Hindlimb muscle (tissue), 1 donor: ENCODE measurements at places on chromosomes 6 and 20.

GRCh38 chr20:44334306-44334705 lies 2.5 kb upstream of the R3HDML start:
- no peak for DNase-seq

DNA sequence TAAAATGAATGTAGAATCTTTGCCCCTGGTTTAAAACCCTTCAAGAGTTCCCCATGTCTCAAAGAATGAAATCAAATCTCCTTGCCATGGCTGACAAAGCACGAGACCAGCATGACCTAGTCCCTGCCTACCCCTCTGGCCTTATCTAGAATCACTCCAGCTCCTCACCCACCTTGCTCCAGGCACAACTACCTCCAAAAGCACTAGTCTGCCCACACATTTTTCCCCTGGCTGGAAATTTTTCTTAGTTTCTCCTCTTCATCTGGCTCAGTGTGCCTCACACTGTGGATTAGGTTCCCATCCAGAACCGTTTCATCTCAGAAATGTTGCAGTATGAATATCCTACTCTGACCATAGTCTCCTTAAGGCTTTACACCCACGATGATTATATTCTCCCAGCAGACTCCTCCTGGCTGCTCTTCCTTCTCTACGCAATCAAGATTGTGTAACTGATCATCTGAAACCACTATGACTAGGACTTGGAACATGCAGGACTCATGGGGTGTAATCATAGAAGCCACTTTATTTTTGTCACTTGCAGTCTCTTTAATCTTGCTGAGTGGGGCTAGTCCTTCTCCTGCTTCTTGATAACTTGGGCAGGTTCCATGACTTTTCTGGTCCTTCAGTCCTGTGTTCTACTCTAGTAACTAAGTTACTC lies 7.8 kb upstream of the MRS2 start:
- DNase-seq, result no peak

- DNase-seq, result no peak
These were observed 5.7 kb downstream of the SPEF1 start for GRCh38 chr20:3775457-3776108.

- DNase-seq, result no peak
These were observed 1.3 kb upstream of the CDKN1A start for GRCh38 chr6:36677059-36677749.

- DNase-seq, result no peak
These were observed 44.8 kb upstream of the GTSF1L start for GRCh38 chr20:43771503-43772190.

GRCh38 chr6:9138936-9139335 lies 703.6 kb upstream of the SLC35B3 start:
- DNase-seq, result no peak

- no peak for DNase-seq
These were observed 174.8 kb upstream of the SUPT3H start for GRCh38 chr6:45552536-45552935.

DNA sequence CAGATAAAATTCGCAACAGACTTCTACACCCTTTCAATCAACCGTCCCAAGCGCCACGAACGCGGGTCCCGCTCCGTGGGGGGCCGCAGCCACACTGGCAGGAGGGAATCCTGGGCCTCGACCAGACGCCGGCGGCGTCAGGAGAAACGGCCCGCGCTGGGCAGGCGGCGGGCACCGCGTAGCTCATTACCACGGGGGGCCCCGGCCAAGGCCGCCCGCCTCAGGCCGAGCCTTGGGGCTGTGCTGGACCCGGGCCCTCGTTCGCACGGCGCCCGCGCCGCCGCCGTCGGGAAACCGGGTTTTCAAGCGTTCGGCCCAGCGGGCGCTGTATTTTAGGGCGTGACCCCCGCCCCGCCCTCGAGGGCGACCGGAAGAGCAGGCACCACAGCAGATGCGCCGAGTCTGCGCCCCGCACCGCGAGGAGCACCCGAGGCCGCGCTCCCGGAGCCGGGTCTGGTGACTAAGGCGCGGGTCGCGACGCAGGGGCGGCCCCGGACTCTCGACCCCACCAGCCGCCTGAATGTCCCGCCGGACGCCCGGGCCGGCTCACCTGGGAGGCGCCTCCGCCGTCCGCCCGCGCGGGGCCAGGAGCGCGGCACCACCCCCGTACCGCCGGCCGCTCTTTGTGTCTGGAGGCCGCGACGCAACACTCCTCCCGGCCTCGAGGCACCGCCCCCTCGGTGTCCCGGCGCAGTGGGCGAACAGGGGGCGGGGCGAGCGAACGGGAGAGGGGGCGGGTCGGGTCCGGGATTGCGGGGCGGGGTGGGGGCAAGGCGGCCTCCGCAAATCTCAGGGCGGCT lies at the start of gene NINL:
Gene NINL (minus strand): TSS at position 627 of the 800 bp plus-strand sequence. CDS start 58,944 bp downstream, outside the sequence.
- peak; percentile 74 for DNase-seq

DNA sequence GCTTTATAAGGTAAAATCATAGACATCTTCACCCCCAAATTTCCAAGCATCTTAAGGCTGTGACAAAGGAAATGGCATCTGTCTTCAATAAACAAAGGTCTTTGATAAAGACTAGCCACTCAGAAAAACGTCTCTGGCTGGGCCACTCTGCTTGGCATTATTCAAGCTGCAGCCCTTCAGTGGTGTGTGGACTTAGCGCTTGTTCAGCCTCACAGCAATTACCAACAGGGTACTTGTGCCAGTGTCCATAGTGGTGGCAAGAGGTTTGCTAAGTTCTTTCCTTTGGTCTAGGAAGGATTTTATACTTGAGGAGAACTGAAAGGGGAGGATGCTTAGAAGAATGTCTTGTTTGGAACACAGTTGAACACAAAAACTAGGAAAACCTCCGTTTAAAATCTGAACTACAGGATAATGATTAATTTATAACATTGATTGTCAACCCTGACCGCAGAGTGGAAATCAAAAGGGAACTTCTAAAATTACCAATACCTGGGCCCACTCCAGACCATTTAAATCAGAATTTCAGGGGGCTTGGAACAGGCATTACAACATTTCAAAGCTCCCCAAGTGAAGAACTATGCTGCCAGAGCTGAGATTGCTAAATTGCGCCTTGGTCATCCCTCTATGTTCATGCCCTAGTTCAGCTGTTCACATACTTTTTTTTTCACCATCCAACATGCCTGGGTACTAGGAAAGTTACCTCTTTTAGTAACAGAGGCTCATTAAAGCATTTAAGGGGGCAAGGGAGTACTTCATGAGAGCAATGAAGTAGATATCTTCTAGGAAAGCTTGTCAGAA lies 378.5 kb downstream of the FRK start:
- DNase-seq, result no peak

DNA sequence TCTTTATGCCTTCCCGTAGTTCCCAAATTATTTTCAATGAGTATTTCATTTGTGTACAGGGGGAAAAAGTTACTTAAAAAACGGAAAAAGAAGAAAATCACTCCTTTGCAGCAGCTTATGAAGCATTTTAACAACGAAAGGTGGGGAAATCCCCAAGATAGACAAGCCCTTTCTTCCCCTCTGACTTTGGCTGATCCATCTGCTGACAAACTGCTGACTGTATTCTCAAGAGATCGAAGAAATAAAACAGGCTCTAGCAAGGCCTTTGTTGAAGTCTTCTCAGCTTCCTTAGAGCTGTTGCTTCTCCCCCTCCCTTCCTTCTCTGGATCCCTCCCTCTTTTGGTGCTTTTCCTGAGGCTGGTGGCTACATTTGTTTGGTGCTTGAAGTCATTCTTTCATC lies 325.2 kb downstream of the NRN1 start:
- DNase-seq, result no peak

DNA sequence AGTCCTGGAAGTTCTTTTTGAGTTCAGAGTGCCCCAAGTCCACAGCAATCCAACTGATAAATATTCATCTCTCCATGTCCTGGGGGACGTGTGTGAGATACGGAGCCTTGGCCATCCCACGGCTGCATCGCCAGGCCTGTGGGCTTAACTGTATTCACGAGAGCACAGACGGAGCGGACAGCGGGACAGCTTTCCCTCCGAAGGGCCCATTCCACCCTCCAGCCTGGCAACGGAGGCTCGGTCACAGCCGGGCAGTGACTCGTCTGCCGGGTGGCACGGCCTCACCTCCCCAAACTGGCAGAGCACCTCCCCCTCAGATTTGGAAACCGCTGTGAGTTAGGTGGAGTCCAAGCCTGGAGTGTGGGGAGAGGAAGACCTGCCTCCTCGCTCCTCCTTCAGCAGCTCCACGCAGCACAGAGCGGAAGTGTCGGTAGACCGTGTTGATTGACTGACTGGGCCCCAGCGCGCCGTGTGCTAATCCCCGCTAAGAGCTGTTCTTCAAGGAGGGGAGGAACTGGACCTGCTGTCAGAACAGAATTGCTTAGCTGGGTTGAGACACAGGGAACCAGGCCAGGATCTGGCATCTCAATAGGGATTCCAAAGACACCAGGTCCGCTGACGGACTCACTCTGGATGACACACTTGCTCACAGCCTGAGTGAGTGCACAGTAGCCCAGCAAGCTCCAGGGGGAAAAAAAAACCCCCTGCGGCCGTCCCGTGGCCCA lies 10.9 kb downstream of the FOXF2 start:
- no peak for DNase-seq

- no peak for DNase-seq
These were observed 52.1 kb downstream of the FAXC start for GRCh38 chr6:99297415-99297814.

DNA sequence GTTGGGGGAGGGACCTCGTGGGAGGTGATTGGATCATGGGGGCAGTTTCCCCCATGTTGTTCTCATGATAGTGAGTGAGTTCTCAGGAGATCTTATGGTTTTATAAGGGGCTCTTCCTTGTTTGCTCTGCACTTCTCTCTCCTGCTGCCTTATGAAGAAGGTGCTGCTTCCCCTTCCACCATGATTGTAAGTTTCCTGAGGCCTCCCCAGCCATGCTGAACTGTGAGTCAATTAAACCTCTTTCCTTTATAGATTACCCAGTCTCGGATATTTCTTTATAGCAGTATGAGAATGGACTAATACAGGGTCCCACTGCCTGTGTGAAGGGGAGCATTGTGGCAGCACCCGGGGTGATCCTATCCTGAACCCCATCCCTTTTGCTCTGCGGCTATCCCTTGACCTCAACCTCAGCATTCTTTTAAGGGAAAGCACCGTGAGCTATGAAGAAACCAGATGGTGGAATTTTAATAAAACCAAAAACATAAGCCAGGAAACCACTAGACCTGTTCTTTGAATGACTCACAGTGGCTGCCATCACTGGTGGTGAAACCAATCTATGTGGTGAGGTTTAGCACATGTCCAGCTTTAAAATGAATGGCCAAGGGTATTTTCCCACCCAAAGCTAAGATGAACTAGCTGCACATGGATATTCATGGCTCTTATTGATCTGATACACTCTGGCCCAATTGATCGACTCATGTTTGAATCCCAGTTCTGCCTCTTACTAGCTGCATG lies 62.2 kb downstream of the ZDHHC14 start:
- DNase-seq, result no peak

- no peak for DNase-seq
These were observed 268.7 kb downstream of the PTPRK start for GRCh38 chr6:128251445-128252340.

GRCh38 chr6:131787079-131787478 lies 20.7 kb upstream of the ENPP1 start:
- no peak for DNase-seq

DNA sequence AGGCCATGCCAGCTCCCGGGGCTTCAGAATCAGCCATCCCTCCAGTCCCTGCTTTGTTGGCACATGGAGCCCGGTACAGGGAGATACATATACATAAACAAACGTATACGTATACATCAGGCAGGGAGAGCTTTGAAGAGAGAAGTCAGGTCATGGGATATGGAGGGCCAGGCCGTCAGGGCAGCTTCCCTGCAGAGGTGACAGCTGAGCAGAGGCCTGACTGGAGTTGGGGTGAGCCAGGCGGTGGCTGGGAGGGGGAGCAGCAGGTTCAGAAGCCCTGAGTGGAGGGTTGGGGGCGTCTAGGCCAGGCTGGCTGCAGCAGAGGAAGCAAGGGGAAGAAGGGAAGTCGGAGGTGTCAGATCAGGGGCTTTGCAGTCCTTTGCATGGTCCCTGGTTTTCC lies 61.7 kb downstream of the STK35 start:
- DNase-seq, result no peak

- no peak for DNase-seq
These were observed 15.8 kb downstream of the ANKRD60 start for GRCh38 chr20:58212636-58213035.

DNA sequence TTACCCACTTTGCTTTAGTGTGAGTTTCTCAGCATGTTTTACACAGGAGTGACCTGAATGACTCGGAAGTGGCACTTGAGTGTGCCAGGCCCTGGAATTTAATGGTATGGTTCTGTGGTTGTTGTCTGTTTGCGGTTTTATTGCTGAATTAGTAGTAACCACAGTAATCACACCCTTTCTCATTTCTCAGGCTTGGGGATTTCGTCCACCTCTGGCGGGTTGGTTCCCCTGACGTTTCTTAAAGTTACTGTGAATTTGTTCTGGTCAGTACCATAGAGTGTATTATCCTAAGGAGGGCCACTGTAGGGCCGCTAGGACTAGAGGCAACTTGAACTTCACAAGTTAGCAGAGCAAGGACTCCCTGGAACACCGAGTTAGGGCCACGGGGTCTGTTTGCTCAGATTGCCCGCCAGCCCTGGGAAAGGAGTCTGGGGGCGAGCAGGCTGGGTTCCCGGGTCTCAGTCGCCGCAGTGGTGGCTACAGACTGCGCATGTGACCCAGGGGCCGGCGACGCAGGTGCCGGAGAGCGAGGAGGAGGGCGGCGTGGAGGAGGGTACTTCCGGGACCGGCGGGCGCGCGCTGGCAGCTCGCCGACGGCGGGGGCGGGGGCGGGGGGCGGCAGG lies 546 bp upstream of the KLHL32 start:
- DNase-seq, result no peak

GRCh38 chr6:70163795-70164194 lies 139.1 kb downstream of the COL9A1 start:
- no peak for DNase-seq

DNA sequence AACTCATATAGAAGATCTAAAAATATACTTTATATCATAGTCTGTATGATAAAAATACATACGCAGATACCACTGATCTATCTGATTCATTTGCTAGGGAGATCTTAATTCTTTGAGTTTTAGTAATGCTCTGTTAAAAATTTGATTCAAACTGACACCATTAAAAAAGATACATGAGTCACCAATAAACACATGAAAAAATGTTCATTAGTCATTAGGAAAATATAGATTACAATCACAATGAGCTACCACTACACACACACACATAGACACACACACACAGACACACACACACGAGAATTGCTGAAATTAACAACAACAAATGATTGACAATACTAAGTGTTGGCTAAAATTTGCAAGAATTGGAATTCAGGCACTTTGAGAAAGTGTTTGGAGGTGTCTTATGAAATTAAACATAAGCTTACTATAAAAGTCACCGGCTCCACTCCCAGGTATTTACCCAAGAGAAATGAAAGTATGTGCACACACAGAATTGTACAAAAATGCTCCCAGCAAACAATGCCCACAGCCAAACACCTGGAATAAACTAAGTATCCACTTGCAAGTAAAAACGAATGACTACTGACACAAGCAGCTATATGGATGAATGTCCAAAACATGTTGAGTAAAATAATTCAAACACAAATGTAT lies 117.7 kb upstream of the GGTLC1 start:
- DNase-seq, result no peak

- DNase-seq, result peak; percentile 78
These were observed 49.4 kb upstream of the PTPN1 start for GRCh38 chr20:50460608-50461267.
